Dorsolateral prefrontal cortex (tissue), 122 donors: ENCODE measurements at places on chromosomes 3 and 15. TPM values are rescaled to one million over a fixed set of nuclear protein-coding genes. Genes with fewer than 3 reads are reported as not detected.

Gene ITIH1
- total RNA-seq = not detected

DNA sequence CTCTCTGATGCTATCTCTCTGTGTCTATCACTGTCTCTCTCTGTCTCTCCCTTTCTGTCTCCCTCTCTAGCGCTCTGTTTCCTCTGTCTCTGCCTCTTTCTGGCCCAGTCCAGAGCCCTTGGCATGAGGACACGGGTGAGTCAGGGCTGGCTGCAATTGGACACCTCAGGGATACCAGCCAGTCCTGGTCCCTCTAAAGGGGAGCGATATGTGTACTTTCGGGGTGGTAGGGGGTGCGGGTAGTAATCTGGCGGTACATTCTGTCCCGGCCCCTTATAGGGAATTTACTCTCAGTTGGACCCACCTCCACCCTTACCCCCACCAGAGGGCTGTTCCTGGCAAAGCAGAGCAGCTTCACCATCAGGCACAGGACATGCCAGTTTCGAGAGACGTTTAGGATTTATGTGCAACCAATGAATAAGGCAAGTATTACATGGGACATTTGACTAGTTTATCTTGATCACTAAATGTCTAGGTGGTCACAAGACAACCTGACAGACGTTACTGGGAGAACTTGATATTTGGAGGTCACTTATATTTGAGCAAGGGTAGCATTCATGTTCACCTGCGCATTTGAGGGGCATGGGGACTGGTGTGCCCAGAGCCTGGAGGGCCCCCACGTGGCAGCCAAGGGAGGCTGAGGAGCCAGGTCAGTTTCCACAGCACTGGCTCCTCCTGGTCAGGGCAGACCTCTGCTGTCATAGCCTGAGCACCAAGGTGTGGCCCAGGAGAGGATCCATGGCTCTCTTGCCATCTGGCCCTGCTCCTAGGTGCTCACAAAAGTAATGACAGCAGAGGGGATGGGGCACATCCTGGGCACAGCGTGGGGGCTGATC lies 256.1 kb downstream of the PLCL2 start:
- no peak for DNase-seq

GRCh38 chr3:77489216-77489615 lies 449.3 kb downstream of the ROBO2 start:
- DNase-seq = no peak

Gene STARD5
- 7.5 TPM for total RNA-seq

Gene FAM227B
- total RNA-seq = 11.3 TPM

DNA sequence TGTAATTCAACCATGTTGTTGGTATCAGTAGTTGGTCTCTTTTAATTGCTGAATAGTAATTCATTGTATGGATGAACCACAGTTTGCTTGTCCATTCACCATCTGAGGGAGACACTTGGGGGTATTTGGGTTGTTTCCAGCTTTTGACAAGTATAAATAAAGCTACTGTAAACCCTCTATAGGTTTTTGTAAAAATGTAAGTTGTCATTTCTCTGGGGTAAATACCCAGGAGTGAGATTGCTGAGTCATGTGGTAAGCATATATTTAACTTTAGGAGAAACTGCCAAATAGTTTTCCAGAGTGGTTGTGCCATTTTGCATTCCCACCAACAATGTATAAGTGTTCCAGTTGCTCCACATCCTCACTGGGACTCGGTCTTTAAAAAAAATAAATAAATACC lies 15.4 kb upstream of the LHFPL4 start:
- DNase-seq = no peak
